ENCODE measurements at places on chromosomes 5 and 9.

DNA sequence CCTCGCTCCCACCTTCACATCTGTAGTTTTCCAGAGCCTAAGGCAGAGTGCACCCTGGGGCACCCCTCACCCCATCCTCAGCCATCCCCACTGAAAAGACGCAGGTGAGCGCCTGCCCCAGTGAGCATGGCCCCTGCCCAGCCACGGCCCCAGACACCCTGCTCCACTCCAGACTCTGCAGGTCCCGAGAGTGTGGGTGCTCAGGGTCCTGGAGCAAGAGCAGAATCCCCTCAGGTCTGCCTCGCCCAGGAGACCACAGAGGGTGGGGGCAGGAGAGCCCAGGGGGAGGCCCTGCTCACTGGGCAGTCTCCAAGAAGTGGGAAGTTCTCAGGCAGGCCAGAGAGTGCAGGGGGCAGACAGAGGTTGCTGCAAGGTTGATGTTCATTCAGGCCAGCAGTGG is 158.6 kb upstream of the PPP1R26 start:
- DNase-seq, result no peak

GRCh38 chr5:150122536-150123481 is 32.8 kb downstream of the PDGFRB start:
- DNase-seq, result no peak

DNA sequence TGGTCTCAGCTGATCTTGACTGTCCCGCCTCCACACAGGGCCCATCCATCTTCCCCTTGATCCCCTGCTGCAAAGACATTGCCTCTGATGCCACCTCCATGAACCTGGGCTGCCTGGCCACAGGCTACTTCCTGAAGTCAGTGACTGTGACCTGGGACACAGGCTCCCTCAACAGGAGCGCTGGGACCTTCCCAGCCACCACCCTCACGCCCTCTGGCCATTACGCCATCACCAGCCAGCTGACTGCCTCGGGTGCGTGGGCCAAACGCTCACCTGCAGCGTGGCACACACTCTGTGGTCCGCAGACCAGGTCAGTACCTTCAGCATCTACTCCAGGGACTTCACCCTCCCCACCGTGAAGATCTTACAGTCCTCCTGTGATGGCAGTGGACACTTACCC is 71.9 kb downstream of the INSL6 start:
- no peak for DNase-seq

DNA sequence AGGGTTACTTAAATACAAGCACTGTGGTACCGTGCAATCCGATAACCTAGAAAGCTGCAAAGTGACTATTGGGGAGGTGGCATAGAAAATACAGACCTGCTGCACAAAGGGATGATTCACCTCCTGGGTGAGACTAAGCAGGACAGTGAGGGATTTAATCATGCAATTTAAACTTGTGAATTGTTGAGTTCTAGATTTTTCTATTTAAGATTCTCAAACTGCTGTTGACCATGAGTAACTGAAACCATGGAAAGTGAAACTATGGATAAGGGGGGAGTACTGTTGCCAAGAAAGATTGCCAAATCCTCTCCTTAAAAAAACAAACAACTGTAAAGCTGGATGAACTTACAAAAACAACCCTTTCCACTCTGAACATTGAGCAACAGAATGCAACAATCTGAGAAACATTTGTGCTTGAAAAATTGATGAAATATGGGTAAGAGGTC is 61.5 kb upstream of the NUDT12 start:
- no peak for DNase-seq

DNA sequence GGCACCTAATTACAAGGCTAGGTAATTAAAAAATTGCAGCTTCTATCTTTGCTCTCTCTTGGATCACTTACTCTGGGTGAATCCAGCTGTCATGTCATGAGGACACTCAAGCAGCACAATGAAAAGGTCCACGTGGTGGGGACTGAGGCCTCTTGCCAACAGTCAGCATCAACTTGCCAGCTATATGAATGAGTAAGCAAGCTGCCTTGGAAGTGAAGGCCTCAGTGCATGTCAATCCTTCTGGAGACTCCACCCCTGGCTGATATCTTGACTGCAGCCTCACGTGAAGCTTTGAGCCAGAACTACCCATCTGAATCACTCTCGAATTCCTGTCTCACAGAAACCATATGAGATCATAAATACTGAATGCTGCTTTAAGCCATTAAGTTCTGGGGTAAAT is 140.5 kb downstream of the SNX18 start:
- DNase-seq, result no peak

DNA sequence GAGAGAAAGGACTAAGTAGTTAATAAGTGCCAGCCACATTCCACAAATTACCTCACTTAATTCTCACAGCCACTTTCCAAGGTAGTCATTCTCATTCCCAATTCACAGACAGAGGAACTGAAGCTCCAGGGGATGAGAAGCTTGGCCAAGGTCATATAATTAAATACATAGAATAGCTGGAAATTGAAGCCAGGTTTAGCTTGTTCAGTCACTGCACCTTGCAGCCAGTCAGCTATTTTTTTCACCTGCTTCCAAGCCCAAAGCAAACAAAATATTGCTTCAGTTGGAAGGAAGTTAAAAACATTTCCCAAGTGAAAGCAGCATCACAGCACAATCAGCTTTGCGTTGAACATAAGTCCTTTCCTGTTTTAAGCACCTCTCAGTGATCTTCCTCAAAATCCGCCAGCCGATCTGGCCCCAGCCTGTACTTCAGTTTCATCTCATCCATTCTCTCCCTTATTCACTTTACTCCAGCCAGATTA is 4.8 kb downstream of the ALDH1A1 start:
- DNase-seq, result no peak

DNA sequence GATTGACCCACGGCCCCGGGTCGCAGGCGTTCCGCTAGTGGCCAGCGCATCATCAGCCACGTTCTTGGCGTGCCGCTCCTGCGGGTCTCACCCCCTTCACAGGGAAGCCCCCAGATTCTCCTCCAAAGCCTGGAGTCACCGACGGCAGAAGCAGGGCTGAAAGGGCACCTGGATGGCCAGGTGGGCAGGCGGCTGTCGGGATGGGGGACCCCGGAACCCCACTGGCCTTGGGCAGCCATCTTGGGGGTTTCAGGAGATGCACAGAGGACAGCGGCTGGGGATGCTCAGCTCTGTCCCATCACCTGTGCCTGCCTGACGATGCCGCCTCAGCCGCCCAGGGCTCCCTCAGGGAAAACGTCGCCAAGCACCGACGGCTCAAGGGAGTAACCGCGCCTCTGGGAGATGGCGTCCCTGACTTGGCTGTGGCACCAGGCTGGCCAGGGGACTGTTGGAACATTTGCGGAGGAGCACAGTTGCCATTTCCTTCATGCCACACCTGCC is 14.1 kb upstream of the SLC9A3 start:
- DNase-seq, result no peak

GRCh38 chr9:113623851-113624485 is 160.4 kb downstream of the RGS3 start:
- DNase-seq, result no peak

All from activated T-helper 1 cell treated with Interleukin-2 at 50 U/mL for 16 hours (primary cell).